ENCODE measurements at places on chromosomes 2 and 18.

DNA sequence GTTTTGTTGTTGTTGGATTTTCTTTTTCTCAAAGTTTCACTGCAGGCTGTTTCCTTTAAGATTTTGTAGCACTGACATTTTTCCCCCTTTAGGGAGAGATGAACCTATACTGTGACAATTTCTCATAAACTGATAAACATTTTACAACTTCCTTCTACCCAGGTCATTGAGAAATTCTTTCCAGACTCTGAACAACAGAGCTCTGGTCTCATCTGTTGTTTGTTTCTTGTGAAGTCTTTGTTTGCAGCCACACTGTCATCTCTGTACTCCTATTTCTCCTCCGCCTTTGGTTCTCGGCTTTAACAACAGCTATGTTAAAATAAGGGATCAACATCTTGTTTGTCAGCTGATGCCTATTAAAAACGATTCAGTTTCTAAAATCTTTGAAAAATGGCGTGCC is 167.6 kb downstream of the VWC2L start:
- no peak for DNase-seq

GRCh38 chr18:57904535-57904934 is 101.4 kb upstream of the ATP8B1 start:
- no peak for DNase-seq

GRCh38 chr2:37456479-37456878 is 112.0 kb downstream of the QPCT start:
- no peak for DNase-seq

DNA sequence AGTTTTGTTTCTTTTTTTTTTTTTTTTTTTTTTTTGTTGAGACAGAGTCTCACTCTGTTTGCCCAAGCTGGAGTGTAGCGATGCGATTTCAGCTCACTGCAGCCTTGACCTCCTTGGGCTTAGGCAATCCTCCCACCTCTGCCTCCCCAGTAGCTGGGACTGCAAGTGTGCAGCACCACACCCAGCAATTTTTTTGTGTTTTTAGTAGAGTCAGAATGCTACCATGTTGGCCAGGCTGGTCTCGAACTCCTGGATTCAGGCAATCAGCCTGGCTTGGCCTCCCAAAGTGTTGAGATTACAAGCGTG is 8.2 kb downstream of the ITGA6 start:
- no peak for DNase-seq

DNA sequence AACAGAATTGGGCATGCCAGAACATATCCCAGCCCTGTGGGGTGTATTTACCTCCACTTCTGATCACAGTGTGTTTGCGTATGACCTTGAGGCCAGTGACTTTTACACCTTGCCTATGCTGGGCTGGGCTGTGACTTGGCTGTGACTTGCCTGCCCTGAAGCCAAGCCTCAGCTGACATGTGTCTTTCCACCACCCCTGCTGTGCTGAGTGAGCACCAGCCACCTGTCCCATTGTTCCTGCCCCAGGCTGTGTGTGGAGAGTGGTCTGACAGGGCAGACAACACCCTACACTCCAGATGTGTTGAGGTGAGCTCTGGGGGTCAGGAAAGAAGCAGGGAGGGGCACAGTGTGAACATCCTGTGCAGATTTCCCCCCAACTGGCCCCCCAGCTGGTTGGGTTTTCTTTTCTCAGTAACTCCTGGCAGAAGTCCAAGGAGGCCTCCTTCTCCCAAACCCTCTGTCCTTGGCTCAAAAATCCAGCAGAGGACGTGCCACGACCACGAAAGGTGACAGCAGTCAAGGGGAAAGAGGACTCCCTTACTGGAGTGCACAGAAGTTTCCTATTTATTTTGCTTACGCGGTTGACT is 5.1 kb upstream of the STEAP3 start:
- DNase-seq, result no peak

DNA sequence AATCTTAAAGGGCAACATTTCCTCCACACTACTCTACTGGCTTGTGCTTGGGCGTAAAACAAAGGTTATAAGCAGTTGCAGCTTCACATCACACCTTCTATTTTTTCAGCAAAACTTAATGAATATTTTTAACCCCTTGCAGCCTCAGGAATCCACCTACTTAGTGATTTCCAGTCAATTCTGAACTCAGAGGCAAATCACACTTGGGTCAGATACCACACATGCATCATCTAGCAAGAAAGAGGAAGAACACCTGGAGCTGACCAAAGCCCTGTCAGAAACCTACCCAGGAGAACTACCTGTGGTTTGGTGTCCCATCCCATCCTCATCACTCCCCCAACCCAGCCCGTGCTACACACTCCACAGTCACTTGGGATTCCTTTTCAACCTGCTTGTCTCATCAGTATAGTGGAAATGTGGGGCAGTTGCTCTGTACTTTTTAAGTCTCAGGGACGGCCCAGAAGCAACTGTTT is 25.5 kb downstream of the PIAS2 start:
- DNase-seq, result no peak

DNA sequence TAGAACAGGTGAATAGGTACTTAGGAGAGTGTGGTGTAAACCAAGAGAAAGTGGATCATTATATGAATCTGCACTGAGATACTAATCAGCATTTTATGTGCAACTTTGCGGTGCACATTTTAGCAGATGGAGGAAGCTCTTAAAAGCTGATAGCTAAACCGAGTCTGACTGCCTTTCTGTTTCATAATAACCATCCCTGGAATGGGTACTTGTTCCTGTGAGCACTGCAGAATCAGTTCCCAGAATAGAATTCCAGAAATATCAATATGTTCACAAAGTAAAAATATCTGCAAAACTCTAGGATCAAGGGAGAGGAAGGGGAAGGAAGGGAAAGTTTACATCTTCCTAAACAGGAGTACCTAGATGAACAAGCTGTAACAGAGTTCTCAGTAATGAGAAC is 432.2 kb upstream of the HNRNPA3 start:
- no peak for DNase-seq

DNA sequence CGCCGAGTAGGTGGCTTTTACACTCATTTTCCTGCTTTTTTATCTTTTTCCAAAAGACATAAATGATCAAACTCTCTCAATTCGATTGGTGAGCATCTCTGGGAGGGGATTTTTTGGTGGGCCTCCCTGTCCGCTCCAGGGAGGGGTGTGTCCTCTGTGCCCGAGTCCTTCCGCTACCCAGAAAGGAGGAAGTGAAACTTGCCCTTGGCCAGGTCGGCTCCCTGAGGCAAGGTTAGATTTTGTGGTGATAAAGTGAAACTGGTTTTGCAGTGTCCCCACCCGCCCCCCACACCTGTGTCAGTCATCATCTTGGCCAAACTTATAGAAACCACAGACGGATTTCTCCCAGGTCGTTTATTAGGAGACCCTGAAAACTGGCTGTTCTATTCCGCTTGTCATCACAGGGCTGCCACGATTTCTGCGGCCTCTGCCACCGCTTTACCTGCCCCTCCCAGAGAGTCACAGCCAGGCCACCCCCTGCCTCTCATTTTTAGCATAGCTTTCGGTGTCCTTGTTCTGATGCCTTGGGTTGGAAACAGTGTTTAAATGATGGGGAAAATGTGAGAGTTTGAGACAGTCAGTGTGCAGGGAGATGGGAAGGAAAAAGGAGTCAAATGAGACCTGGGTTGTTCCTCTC is 93.6 kb downstream of the SH3BP4 start:
- DNase-seq, result no peak

- DNase-seq, result no peak
These were observed 16.7 kb downstream of the TSN start for GRCh38 chr2:121771976-121772742.

GRCh38 chr18:70046796-70047195 is 99.1 kb upstream of the CD226 start:
- no peak for DNase-seq

DNA sequence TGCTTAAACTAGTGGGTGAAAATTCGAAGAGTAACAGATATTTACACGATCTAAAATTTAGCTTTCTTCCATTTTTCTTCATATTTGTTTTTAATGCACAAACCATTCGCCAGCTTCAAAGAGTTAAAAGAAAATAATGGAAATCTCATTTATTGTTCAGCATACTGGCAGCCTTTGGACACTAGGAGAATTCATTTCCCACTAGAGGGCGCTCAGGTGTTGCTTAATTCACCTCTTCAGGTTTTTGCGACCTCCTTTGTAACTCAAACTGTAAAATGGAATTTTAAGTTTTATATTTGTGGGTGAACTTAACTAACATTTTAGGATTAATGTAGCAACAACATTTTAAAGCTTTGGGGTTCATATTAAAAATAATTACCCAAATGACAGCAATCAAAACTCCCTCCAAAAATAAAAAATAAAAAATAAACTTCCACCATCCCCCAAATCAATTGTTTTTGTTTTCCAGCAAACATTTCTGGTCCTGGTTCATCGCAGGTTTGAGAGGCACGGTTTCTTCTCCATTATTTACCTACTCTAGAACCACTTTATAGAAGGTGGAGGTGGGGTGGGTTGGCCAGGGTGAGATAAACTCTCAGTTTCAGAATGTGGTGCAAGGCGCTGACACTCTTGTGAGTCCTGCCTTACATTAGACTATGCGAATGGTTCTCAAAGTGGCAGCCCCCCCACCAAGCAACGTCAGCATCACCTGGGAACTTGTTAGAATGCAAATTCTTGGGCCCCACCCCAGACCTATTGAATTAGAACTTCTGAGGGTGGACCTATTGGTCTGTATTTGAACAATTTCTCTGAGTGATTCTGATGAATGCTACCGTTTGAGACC is 24.7 kb upstream of the PNPT1 start:
- DNase-seq, result no peak

GRCh38 chr18:26014462-26014861 is 76.0 kb downstream of the SS18 start:
- no peak for DNase-seq

DNA sequence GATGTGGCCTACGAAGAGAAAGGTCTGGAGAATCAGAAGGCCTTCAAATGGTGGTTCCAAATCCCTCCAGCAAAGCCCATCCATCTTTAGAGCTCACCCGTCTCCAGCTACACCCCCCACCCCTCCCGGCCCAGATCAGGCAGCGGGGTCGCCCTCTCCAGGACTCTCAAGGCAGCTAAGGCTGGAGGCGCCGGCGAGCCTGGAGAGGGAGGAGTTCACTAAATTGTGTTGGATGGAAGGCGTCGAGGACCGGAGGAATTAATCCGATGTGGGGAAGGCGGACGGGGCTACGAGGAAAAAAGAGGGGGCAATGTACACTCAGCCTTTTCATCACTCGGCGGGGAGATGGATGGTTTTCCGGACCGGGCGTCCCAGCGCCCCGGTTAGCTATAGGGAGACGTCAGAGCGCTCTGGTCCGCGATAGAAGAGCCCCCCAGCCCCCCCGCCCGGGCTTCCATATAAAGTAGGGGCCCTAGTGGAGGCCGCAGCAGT is at the start of gene GRP:
GRP (plus strand) TSS at position 487 of the 492 bp plus-strand sequence. CDS start 108 bp downstream, outside the sequence.
- no peak for DNase-seq

GRCh38 chr2:207164006-207164831 is 1.5 kb downstream of the KLF7 start:
- peak; percentile 74 for DNase-seq

DNA sequence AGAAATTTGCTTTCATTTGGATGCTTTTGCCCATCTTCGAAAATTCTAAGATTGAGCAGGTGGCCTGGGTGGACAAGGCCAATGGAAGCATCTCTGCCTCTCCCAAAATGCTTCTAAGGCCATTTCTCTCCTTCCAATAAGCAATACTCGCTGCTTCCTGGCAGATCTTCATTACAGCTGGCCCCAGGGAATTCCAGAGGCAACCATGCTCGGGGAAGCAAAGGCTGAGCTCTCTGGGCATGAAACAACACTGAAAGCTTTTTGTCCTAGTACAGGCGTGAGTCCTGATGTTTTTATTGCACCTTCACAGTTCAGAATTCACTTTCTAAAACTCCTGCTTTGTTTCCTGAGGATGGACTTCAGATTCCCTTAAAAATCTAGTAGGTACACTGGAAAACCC is 11.8 kb upstream of the NEDD4L start:
- no peak for DNase-seq

Data from left forelimb (tissue), 1 donor.